NCI-H1092 (cell line): ENCODE measurements at places on chromosomes 7 and 10.

GRCh38 chr10:102759497-102760210, 15.9 kb downstream of the WBP1L start:
- DNase-seq = no peak

GRCh38 chr10:1152386-1153250, 96.4 kb downstream of the WDR37 start:
- no peak for DNase-seq

DNA sequence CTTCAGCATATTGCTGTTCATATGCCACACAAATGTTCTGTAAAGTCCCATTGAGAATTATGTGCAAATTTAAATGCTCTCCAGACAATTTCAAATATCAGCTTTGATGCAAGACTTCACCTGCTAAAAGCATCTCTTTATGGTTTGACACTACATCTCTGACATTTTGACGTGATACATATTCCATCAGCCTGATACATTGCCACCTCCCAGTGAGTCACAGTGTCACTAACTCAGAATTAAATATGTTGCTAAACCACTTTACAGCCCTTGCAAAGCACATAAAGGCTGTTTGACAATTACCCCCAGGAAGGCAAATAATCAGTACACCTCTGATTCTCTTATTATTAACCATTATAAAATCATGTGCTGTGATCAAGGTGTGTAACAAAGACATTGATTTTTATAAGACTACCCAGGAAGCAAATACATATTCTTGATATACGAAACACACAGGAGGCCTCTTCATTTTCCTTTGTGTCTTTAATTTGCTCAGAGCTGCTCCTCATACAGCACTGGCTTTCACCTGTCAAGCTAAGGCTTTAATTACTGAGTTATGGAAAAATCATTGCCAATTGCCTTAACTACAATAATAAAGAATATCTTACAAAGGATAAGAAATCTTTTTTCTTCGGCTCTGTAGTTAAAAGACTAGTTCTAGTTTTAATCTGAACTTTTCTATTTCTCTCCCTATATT, 547.5 kb upstream of the C7orf33 start:
- peak; percentile 58 for DNase-seq

GRCh38 chr10:126686268-126686667, 15.8 kb upstream of the C10orf90 start:
- DNase-seq = no peak

DNA sequence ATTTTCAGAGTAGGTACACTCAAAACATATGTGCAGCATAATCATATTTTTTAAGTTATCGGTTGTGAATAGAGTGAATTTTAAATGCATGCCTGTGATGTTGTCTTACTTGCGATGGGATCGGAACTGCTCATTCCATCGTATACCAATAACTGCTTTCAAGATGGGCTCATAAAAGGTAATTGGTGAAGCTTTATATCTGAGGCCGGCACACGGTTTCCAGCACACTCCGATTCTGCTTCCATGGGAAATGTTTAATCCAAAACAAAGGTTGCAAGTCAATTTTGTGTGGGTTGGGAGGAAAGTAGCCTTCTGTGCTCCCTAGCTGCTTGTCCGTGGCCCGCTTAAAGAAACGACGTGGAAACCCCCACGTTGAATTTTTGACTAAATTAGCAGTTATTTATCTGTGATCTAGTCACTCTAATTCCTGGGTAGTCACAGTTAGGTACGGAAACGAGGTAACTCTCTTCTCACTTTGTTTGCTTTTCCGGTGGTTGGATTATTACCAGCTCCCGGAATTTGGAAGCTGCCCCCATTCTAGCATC, 10.1 kb upstream of the CELF2 start:
- DNase-seq = no peak

DNA sequence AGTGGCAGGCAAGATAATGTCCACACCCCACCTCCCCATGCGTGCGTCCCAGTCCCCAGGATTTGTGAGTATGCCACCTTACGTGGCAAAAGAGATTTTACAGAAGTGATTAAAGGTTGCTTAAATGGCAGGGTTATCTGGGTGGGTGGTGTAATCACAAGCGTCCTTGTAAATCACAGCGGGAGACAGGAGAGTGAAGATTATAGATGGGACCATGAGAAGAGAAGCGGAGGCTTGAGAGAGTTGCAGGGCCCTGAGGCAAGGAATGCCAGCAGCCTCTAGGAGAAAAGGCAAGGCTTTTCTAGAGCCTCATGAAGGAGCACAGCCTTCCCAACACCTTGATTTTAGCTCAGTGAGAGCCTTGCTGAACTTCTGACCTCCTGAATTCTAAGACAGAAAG, 10.2 kb downstream of the ZRANB1 start:
- DNase-seq = no peak

DNA sequence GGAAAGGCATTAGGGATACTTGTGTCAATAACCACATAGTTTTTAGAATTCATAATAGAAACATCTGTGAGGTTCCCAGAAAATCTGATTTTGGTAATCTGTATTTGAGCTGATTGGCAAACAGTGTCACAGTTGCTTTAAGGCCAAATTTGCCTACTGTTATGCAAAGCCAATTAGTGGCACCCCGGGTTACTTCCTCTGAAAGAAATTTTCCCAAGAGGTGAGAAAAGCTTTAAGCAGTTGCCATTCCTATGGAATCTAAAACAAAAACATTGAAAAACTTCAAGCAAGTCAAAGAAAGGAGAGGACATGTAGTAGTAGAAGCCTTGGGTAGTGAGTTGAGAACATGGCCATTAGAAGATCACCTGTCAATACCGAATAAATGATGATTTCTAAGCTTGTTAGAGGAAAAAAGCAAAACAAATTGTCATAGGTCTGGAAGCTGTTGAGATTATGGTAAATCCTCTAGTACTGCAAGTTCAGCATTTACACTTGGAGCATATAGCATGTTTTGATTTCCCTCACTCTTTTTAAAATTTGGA, 176.8 kb downstream of the TWIST1 start:
- no peak for DNase-seq

DNA sequence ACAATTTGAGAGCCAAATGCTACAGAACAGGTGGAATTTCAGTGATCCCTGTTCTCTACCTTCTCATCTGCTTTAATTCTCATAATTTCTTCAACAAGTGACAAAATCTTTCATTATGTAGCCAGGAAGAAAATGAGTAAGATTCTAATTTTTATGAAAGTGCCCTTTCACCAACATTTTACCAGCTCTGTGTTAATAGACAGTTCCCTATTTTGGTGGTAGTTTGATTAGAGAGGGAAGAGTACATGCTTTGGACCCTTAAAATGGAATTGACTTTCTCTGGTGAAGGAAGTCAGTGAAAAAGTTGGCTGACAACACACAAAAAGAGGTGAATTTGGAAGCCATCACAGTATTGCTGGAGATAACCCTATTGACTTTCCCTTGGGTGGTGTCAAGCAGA, 61.7 kb downstream of the CACNB2 start:
- DNase-seq = no peak

GRCh38 chr7:156257904-156258303, 382.7 kb upstream of the RNF32 start:
- DNase-seq = no peak

GRCh38 chr7:78777829-78778228, 675.6 kb downstream of the MAGI2 start:
- no peak for DNase-seq

DNA sequence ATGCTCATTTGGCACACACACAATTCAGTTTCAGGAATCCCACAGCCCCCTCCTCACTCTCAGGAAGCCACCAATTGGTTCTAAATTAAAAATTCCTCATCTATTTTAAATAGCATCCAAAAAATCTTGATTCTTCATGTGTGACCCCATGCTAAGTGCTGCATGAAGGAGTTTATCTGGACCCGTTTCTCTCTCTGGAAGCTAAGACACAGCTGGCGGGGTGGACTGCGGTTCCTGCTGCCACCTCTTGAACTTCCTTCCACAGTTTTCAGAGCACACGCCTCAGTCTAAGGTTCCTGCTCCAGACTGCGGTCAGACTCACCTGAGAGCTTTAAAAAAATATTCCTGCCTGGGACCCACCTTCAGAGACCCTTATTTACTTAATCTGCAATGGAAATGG, 34.5 kb downstream of the LYZL1 start:
- DNase-seq = no peak

- no peak for DNase-seq
Measured at GRCh38 chr7:13050703-13051102, 363.3 kb downstream of the ARL4A start.
